ENCODE measurements at places on chromosomes 7 and 10.

- DNase-seq, result no peak
Observed at GRCh38 chr7:128939861-128940410, 2.2 kb downstream of the IRF5 start.

DNA sequence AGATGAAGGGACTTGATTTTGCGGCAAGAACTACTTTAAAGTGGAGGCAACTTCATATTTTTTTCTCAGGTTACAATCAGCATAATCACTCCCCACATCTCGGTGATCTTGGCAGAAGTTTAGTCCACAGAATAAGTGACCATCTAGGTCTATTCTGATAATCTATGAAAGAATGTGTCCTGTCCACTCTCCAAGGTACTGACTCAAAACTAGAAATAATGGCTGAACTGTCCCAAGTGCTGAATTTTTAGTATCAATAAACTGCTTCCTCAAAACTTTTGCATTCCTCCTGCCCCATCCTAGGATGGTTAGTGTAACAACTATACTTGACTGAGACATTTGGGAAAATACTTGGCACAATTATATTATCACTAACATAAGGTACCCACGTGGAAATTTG, 10.9 kb upstream of the CHRM2 start:
- no peak for DNase-seq

GRCh38 chr7:100472121-100472851, 6.7 kb downstream of the TSC22D4 start:
- no peak for DNase-seq

GRCh38 chr10:3406556-3406955, 234.0 kb upstream of the PITRM1 start:
- DNase-seq, result no peak

GRCh38 chr10:14660831-14661230, 113.9 kb downstream of the FAM107B start:
- no peak for DNase-seq

- DNase-seq, result peak; percentile 7
Observed at GRCh38 chr7:113698556-113699220, 220.1 kb downstream of the PPP1R3A start.

- no peak for DNase-seq
Observed at GRCh38 chr7:40658729-40659128, 523.9 kb downstream of the SUGCT start.

- DNase-seq, result no peak
Observed at GRCh38 chr10:104037261-104037951, 48.3 kb downstream of the COL17A1 start.

GRCh38 chr7:73809467-73809951, 21.3 kb upstream of the CLDN4 start:
- no peak for DNase-seq

- DNase-seq, result no peak
Observed at GRCh38 chr7:131076032-131076431, 251.6 kb upstream of the MKLN1 start.

DNA sequence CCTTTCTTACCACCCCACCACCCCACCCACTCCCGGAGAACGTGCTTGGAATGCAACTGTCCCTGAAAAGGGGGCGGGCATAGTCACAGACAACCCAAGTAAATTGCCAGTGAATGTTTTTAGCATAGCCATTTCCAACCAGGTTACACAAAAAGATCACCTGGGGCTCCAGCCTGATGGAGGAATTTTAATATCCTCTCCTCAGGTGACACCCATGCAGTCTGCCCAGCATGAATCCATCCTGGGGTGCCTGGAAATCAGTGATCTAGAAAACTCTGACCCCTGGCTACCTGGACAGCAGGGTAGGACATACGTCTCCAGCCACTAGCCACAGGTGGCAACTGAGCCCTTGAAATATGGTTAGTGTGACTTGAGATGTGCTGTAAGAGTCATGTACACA, 61.1 kb downstream of the SORBS1 start:
- DNase-seq, result no peak

DNA sequence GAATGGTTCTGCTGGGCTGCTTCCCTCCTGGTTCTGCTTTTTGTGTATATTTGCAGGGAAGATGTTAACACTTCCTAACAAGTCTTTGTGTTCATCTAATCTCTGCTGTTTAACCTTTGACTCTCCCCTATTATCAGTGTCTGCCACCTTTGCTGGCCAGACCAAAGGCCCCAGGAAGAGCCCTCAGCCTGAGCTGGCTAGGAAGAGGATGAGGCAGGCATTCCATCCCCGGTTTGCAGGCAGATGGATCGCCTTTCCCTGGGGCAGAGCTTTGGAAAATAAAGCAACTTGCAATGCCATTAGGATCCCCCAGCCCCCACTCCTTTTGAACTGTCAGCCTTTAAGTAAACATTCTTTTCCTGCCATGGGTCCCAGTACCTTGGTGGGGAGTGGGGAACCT, 19.0 kb downstream of the DPCD start:
- no peak for DNase-seq

DNA sequence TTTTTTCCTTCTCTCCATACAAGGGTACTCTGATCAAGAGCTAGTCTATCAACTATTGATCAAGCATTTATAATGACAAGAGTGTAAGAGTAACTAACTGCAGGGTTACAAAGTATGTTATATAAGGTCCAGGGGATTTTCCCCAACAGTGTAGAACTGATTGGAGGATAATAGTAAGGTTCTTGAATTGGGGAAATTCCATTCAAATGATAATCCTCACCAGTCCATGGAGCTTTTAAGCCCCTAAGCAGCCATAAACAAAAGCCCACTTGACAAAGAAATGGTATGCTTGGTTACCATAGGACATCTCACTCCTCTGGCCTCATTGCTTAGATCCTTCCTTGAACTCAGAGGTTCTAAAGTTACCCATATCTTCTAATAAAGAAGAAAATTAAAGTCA, 8.2 kb downstream of the YME1L1 start:
- no peak for DNase-seq

GRCh38 chr7:901388-902154, 25.2 kb downstream of the GET4 start:
- peak; percentile 63 for DNase-seq

- no peak for DNase-seq
Observed at GRCh38 chr7:27123477-27124053, 7.0 kb downstream of the HOXA4 start.

GRCh38 chr10:14669576-14669975, 105.1 kb downstream of the FAM107B start:
- no peak for DNase-seq

GRCh38 chr7:6423942-6424701, 23.6 kb downstream of the DAGLB start:
- no peak for DNase-seq

GRCh38 chr10:84076540-84077195, 62.6 kb upstream of the GHITM start:
- peak; percentile 21 for DNase-seq

DNA sequence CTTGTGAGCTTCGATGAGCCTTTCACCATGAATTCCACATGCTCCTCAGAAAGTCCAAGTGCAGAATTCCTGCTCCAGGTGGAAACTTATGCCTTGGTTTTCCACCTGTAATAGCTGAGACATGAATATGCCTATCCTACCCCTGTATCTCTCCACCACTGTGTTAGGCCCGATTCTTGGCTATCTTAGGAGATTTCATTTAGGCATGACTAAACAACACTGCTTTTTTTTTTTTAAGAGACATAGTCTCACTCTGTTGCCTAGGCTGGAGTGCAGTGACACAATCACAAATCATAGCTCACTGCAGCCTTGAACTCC, 57.2 kb downstream of the NCAPG2 start:
- no peak for DNase-seq

DNA sequence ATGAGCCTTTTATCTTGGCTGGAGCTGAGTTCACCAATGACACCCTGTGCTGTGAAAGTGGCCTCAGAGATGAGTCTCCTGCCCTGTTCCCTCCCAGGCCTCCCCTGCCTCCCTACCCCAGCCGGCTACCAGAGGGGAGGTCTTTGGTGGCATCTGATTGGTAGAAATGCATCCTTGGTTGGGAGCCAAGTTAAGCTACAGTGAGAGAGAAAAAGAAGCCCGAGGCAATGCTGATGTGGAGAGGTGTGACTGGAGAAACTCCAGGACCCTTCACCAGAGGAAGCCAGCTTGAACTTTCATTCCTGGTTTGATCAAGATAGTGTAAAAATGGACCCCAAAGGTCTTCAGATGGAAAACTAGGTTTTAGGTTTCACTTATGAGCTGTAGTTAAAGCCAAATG, 191.1 kb upstream of the TCF7L2 start:
- no peak for DNase-seq

DNA sequence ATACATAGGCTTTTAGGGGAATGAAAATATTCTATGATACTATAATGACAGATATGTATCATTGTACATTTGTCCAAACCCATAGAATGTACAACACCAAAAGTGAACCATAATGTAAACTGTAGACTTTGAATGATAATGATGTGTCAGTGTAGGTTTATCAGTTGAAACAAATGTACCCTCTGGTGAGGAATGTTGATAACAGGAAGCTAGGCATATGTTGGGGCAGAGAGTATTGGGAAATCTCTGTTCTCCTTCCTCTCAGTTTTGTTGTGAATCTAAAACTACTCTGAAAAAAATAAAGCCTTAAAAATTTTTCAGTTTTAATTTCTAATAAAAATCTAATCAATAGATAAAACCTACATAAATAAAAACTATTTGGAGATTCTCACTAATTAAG, 36.9 kb downstream of the C1GALT1 start:
- no peak for DNase-seq

DNA sequence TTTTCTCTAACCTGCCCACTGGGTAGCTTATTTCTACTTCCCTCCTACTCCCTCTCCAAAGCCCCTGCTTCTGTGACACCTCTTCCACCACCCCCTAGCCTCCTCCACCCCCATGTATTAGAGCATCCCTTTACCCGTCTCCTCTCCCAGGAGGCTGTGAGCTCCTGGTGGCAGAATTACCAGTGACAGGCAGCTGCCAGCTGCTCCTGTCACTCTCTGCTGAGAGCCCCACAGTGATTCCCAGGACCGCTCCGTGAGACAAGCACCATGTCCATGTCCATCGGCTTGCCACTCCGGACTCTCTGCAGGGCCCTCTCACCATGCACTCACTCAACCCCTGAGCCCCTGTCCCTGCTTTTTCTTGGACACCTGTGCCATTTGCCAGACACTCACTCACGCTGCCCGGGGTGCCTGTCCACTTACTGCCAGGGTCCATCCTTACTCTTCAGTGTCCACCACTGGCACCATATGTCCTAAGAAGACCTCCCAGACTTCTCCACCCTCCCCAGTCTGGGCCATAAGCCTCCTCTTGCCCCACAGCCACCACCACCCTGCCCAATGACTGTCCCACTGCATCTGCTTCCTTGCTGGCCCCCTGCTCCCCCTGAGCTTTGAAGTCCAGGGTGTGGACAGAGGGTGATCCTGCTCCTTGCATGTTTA, 9.8 kb downstream of the WDFY4 start:
- no peak for DNase-seq

- DNase-seq, result no peak
Observed at GRCh38 chr10:89100680-89101079, 106.4 kb downstream of the CH25H start.

DNA sequence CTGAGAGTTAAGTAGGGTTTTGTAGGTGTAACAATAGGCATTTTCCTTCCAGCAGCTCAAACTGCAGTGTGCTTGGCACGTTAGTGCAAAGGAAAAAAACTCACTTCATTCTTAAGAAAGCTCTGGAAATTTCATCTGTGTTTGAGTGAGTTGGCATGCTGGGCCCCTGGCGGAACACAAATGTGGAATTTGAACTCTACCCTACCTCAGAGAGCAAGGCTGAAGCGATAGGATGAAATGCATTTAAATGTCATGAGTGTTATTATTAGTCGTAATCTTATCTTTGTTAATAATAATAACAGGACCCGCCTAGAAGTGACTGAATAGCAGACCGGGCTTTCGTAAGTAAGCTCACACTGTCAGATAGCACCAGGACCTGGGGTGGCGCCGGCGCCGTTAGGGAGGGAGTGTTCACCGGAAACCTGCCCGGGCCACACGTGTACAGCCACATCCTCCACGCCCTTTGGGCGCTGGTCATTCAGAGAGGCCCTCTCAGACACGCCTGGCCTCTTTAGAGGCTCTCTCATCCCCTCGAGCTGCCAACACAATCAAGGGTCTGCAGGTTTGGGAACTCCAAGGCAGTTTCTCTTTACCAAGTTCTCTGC, 63.5 kb downstream of the GRK5 start:
- no peak for DNase-seq

DNA sequence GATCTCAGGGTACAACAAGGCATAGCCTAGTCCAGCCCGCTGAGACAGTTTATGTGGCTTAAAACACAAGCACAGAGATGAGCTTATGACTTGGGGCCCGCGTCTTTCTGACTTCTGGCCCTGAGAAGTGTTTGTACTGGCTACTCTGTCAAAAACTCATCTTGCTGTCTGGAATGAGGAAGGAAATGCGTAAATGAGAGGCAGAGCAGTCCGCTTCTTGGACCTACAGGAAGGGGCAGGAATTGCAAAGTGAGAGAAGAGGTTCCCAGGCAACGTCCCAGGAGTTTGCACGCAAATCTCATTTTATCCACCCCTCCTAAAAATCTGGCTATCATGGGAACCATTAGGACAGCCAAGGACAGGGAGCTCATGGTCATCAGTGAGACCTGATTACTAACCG, 5.5 kb downstream of the ANXA11 start:
- no peak for DNase-seq

GRCh38 chr10:78784546-78784945, 284.2 kb upstream of the ZMIZ1 start:
- no peak for DNase-seq

DNA sequence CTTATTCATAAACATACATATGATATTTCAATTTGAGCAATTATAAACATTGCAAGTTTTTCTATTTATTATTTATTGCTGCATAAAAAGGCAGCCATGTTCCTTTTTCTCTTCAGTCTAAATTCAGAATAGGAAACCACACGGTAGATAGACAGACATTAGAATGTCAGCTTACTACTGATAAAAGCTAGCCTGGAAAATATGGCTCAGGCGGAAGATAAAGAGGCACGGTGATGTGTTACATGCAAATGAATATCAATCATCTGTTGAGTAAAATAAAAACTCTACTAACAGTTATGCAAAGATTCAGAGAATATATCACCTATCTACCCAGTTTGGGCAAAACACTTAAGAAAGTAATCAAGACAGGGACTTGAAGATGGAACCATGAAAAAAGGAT, 73.5 kb upstream of the PDSS1 start:
- no peak for DNase-seq

- DNase-seq, result no peak
Observed at GRCh38 chr10:34956756-34957155, 133.4 kb downstream of the CUL2 start.

GRCh38 chr7:96388620-96389383, 66.9 kb upstream of the SLC25A13 start:
- DNase-seq, result no peak

Measured in DND-41 (cell line).